ENCODE measurements at places on chromosomes 12 and 14.

DNA sequence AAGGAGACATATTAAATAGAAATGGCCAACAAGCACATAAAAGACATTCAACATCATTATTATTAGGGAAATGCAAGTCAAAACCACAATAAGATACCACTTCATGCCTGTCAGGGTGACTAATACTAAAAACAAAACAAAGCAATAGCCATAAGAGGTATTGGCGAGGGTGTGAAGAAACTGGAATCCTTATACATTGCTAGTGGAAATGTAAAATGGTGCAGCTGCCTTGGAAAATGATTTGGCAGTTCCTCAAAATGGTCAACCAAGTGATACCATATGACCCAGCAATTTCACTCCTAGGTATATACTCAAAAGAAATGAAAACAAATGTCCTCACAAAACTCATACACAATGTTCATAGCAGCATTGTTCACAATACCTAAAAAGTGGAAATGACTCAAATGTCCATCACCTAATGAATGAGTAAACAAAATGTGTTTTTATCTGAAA, 27.0 kb downstream of the GPR135 start:
- ATAC-seq, result no peak

DNA sequence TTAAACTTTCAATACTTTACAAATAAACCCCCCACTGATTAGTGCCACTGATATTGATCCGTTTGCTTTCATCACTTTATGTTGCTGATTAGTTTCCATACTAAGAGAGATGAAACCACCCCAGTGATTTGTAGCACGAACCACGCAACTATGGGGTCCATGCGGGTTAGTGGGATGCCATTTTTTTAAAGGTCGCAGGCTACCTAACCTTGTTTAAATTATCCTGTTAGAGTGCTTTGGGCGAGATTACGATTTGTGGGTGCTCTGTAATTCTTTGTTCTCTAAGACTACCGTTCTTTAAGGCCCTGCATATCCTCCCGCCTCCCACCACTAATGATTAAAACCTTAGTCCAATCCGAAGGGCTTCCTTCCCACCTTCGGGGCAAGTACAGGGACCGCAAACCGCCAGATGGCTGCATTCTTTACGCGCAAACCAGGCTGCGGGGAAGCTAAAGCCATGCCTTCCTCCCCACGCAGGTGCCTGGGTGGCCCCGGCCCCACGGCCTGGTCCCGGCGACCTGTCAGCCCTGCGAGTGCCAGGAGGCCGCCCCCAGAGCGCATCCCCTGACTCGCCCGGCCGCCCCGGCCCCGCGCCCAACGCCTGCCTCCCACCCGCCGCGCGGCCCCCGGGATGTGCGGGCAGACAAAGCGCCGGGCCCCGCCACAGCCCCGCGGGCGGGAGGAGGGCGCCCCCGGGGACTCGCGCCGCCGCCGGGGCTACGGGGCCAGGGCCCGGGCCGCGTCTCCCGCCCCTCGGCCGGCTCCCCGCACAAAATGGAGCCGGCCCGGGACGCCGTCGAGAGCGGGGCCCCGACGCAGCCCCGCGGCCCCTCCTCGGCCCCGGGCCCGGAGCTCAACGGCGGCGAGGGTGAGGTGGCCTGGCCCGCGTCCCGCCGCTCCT, 759 bp downstream of the NFYB start:
- ATAC-seq, result peak; percentile 27

DNA sequence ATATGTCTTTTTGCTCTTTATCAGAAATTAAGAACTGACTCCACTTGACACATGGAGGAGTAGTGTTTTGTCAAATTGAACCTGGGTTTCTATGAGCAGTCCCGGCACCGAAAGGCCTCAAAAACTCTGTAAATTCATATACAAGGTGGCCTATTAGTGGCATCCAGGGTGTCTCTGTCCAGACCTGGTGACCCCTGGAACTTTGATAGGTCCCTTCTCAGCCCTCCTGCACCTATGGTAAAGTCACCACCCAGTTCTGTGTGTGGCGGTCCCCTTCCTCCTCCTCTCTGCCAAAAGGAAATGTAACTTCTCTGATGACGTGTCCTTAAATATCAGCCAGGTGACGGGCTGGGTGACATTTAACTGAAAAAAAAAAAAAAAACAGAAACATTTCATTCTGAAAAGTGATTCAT, 204.0 kb upstream of the FOXN3 start:
- ATAC-seq, result no peak

GRCh38 chr14:69154779-69155178, 1.9 kb upstream of the DCAF5 start:
- ATAC-seq, result no peak

DNA sequence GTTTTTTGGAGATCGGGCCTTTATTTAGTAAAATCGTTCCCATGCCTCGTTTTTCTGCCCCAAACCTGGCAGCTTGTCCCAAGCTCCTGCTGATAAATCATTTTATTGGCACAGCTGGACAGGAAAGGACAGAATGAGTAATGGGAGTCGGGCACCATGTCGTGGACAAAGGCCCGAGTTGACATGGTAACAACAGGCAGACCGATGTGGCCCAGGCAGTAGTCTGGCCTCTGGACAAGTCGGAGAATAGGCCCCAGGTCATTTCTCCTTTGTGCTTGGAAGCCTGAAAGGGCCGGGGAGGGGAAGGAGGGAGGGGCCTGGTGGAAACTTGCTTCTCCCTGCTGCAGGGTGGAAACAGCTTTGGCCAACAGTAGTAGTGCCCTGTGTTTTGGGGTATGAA, 234.9 kb downstream of the SUDS3 start:
- ATAC-seq, result no peak

DNA sequence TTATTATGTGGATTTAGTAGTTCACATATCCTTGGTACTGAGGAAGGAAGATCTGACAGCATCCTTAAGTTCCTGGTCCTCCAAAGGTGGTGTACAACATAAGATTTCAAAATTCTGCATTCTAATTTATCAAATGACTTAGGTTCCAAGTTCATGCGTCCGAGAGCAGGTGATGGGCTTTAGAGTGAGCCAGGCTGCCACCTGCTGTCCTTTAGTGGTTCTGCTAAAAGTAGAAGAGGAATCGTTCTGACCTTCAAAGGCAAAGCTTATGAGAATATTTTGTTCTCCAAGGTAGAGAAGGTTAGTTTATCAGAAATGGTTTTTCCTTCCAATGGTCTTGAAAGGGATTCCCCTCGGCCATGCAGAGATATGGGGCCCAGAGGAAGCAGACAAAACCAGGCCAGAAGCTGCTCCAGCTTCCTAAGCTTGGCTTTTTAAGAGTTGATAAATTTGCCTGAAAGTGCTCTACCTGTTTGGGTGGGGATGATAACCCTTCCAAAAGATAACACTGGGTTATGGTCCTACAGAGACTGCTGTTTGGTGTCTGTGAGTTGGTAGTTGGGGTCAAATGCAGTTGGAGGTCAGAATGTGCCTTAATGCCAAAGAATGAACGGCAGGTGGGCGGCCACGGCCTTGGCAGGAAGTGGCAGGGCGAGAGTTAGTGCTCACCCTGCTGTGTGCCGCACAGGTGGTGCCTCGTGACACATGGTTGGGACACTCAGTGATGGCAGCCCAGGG, 29.1 kb upstream of the LRTM2 start:
- ATAC-seq, result peak; percentile 46

GRCh38 chr14:55801121-55801520, 221.1 kb downstream of the KTN1 start:
- ATAC-seq, result no peak

GRCh38 chr12:48265777-48266176, 62.7 kb upstream of the OR10AD1 start:
- ATAC-seq, result no peak

- ATAC-seq, result no peak
Measured at GRCh38 chr12:91695964-91696363, 449.7 kb downstream of the BTG1 start.

- peak; percentile 3 for ATAC-seq
Measured at GRCh38 chr14:55052269-55052930, 953 bp downstream of the MAPK1IP1L start.

DNA sequence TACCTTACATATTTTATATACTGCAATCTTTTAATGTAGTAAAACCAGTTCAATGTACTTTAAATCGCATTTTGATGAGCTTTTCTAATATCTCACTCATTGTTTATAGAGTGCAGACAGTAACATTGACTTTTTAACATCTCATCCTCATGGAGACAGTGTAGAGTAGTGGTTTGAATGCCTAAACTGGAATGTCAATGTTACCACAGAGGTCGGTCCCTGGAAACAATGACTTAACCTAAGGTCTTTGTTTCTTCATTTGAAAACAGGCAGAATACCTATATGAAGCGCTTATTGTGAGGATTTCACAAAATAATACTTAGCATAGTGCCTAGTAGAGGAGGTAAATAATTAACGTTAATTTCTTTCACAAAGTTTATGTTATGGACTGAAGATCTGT, 5.0 kb downstream of the CDK17 start:
- no peak for ATAC-seq

Data from SK-N-SH treated with all-trans-retinoic acid at 6 μM for 48 hours (cell line).